Right ventricle myocardium inferior (tissue), 1 donor: ENCODE measurements at places on chromosomes 3 and 15. TPM values are rescaled to one million over a fixed set of nuclear protein-coding genes. Genes with fewer than 3 reads are reported as not detected.

Gene SHC4
- 1.5 TPM for total RNA-seq

Gene RGMA
- 35.2 TPM for total RNA-seq

Gene FBLN2
- total RNA-seq = 81.1 TPM

Gene LRRIQ4
- total RNA-seq = not detected

Gene AP3B2
- 0.54 TPM for total RNA-seq

Gene HOMER2
- 53.7 TPM for total RNA-seq

Gene VGLL3
- total RNA-seq = 4.5 TPM

Gene RNU5B-1
- total RNA-seq = 25.8 TPM

Gene SLC15A2
- total RNA-seq = 3.9 TPM

Gene SELENOT
- 69.3 TPM for total RNA-seq

Gene SPATA12
- total RNA-seq = not detected

Gene IL20RB
- total RNA-seq = 0.43 TPM

Gene ZBTB47
- 80.2 TPM for total RNA-seq

Gene OSTN
- 0.11 TPM for total RNA-seq

Gene CDC25A
- total RNA-seq = 1.1 TPM

Gene EXD1
- total RNA-seq = not detected

Gene NTRK3
- 5.1 TPM for total RNA-seq

Gene CDHR4
- total RNA-seq = not detected

Gene HRG
- not detected for total RNA-seq

Gene IL5RA
- total RNA-seq = 0.65 TPM

Gene CLDN18
- total RNA-seq = not detected

Gene PLXNB1
- 45.4 TPM for total RNA-seq

Gene CPEB1
- 1.9 TPM for total RNA-seq

Gene CCR1
- 3.8 TPM for total RNA-seq

Gene SLC12A1
- total RNA-seq = not detected

Gene ESYT3
- 1.4 TPM for total RNA-seq

Gene RTF1
- total RNA-seq = 20.9 TPM

Gene DUOXA1
- 0.68 TPM for total RNA-seq

Gene GXYLT2
- total RNA-seq = 9.8 TPM

Gene TEX55
- total RNA-seq = not detected

Gene WDR76
- 2.1 TPM for total RNA-seq

Gene MUSTN1
- total RNA-seq = 26.5 TPM

Gene RUBCN
- 19.3 TPM for total RNA-seq
